Ureter (tissue), 1 donor: ENCODE measurements at places on chromosomes 1 and 21. TPM values are rescaled to one million over a fixed set of nuclear protein-coding genes. Genes with fewer than 3 reads are reported as not detected.

GRCh38 chr1:153395776-153396175, 4.9 kb upstream of the S100A8 start:
- no peak for DNase-seq

Gene MFSD2A
- total RNA-seq = 28.5 TPM

GRCh38 chr1:154739654-154740053, 130.4 kb downstream of the KCNN3 start:
- no peak for DNase-seq

- DNase-seq = no peak
Observed at GRCh38 chr1:82567348-82567747, 766.6 kb downstream of the ADGRL2 start.

Gene C1orf105
- total RNA-seq = not detected

GRCh38 chr21:37793660-37794059, 122.6 kb downstream of the KCNJ6 start:
- no peak for DNase-seq
